ENCODE measurements at places on chromosomes 13 and 19.

DNA sequence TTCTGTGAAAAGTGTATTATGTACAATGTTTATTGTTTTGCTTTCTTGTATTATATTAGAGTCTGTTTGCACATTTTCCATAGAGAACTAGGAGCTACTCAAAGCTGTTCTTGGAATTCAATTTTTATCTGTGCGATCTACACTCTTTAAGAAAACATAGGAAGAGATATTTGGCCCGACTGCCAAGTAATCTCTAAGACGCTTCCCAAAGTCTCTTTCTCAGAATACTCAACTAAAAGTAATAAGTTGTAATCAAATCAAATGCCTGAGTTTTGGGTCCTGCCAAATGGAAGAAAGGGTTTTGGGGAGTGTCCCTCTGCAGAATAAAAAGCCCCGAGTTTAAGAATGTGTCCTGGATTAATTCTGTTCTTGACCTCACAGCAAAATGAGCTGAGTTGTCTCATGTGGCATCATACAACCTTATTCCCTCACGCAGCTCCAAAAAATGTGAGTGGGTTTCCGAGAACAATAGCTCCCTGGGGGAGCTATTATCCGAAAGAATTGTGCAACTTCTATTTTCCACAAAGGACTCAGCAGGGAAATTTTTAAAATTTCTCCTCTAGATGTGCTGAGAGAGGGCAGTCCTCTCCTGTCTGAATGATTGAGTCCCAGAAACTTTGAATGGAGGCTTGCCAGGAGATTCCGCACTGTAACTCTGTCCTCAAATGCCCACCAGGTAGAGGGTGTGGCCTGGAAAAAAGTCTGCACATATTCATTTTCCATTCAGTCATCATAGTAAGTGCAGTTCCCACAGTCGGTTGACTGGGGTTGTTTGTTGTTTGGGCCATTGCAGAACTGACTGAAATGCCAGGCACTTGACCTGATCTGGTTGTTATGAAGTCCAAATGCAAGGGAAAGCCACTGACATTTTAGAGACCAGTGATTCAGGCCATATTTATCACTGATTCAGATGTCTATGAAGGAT, 280.0 kb upstream of the SOX21 start:
- DNase-seq, result no peak

DNA sequence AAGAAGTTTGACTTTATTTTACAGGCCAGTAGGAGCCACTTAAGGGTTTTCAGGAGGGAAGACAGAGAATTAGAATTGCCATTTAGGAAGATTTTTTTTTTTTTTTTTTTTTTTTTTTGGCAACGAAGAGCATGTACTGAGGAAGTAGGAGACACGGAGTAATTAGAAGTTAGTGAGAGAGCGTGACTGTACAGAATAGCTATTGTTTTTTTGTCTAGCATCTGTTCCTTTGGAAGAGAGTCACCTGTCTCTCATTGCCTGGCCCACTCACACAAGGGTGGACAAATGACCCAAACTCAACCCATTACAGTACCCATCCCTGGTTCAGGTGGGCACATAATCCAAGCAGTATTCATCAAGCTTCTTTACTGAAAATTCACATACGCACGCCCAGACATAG, 166.7 kb downstream of the LACC1 start:
- DNase-seq, result no peak

DNA sequence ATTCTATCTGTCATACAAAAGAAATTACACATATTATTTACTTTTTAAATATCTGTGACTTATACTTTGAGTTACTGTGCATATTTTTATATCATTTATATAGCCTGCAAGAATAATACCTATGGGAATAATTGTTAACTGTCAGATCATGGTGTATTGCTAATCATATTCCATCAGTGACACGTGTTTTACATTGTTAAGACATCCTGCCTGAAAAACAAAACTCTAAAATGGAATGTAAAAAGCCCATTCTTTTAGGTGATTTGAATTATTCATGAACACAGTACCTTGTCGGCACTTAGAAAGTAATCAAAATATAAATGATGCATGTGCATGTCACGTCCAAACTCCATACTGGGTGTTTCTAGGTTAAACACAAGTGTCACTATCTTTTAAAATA, 533.8 kb upstream of the PCDH9 start:
- DNase-seq, result no peak

DNA sequence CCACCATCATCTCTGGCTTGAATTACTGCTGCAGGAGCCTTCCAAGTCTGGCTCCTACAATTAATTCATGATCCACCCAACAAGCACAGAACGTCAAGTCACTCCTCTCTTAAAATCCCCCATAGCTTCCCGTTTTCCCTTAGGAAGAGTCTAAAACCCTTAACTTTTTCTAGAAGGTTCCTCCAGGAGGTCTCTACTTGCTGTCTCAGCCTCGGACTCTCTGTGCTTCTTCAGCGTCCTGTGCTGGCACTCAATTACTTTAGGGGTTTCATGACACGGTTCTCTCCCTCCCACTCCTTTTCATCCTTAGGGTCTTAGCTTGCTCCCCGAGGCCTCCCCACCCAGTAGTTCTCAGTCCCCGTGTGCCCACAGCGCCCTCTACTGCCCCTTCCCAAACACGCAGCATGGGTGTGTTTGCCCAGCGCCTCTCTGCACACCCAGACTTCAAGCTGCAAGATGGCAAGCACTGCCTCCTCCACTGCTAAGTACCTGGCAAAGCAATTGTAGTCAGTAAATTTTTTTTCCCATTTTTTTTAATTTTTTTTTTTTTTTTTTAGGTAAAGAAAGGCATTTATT, 25.8 kb upstream of the MAP3K10 start:
- peak; percentile 39 for DNase-seq

DNA sequence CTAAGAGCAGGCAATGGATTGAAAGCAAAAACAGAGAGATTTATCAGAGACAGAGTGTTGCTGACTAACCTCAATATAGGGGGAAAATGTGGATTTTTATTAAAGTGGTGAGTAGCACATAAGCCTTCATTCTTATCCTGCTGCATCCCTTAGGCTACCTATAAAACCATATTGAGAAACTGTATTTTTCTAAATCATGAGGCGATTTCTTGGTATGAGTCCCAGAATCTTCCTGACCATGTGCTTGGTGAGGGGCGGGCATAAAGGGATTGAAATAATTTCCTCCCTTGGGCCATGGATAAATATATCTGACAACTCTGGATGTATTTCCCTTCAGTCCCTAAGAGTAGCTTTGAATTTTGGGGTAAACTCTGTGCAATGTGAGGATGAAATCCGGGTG, 72.8 kb downstream of the EFNB2 start:
- DNase-seq, result no peak

GRCh38 chr13:77177646-77178045, 149.2 kb downstream of the MYCBP2 start:
- no peak for DNase-seq

DNA sequence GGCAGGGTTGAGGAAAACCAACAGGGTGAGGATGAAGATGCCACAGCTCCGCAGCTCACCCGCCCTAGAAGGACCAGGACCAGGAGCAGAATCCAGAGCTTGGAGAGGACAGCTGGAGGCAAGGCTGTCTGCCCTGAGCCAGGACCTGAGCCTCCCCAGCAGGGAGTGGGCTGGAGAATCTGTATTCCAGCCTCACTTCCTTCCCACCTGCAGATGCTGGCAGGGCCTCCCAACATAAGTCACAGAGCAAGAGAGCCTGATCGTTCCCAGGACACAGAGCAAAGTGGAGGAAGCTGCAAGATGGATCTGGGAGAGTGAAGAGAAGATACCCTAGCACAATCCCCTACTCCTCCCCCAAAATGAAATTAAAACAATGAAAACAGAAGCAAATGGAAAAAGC, 61.7 kb upstream of the WASF3 start:
- no peak for DNase-seq

- DNase-seq, result no peak
Observed at GRCh38 chr19:38318660-38319059, 985 bp upstream of the KCNK6 start.

GRCh38 chr13:90156390-90156789, 1191.1 kb upstream of the MIR17HG start:
- DNase-seq, result no peak

- peak; percentile 77 for DNase-seq
Observed at GRCh38 chr19:14073261-14073924, 807 bp downstream of the MISP3 start.

DNA sequence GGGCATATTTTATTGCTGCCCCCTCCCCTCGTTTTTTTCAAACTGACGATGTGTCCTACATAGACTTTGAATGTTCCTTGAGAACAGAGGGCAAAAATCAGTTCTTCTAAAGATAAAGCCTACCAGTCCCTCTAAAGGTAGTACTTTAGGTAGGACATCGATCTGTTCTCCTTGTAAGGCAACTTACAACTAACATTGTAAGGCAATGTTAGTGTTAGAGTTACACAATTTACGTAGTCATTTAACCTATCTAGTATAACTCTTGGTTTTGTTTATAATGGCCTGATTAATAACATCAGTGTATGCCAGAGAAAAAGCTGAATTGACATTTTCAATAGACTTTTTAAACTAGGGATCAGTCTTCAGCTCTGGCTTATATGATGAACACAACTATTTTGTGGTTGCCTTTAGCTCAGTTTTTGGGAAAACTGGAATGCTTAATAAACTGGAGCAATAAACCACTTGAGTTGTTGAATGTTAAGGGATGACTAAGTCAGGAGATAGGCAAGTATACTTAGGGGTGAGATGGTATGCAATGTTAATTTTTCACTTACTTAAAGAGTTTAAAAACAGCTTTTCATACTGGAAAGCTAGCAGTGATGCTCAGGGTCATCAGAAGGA, 2.2 kb downstream of the NDFIP2 start:
- DNase-seq, result no peak

- DNase-seq, result no peak
Observed at GRCh38 chr19:6125571-6125989, 9.9 kb upstream of the ACSBG2 start.

- no peak for DNase-seq
Observed at GRCh38 chr13:96844195-96844594, 150.1 kb downstream of the OXGR1 start.

DNA sequence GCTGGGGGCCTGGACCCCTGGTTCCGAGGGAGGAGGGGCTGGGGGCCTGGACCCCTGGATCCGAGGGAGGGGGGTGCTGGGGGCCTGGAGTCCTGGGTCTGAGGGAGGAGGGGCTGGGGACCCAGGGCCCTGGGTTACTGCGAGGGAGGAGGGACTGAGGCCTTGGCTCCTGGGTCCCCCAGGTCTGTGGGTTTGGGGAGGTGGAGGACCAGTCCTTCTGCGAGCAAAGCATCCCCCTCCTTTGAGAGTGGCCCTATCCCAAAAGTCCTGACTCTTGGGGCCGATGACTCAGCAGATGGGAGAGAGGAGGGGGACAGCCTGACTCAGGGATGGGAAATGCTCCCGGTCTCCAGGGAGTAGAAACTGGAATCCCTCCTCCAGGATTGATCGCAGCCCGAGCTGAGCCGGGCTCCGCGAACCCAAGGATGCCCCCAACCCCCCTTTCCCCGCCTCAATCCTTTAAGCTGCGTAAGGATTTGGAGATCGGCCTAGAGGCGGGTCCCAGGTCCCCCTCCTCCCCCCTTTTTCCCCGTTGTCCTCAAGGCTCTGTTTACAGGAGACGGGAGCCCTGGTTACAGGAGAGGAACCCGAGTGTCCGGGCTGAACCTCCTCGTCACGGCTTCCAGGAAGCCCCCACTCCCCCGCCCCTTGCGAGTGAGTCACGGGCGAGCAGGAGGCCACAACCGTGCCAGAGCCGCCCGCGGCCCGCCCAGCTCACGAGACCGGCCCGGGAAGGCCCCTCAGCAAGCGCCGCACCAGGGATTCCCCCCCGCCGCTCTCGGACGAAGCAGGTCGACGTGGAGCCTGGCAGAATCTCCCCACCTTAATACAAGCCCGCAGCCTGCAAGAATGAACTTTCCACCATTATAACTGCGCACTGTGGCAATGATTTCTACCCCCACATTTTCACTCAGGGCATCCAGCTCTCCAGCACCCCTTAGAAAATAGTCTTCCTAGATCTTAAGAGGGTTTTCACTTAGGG, 3.0 kb upstream of the ZFP36 start:
- peak; percentile 76 for DNase-seq

GRCh38 chr19:18980432-18981020, 39.5 kb upstream of the HOMER3 start:
- no peak for DNase-seq

DNA sequence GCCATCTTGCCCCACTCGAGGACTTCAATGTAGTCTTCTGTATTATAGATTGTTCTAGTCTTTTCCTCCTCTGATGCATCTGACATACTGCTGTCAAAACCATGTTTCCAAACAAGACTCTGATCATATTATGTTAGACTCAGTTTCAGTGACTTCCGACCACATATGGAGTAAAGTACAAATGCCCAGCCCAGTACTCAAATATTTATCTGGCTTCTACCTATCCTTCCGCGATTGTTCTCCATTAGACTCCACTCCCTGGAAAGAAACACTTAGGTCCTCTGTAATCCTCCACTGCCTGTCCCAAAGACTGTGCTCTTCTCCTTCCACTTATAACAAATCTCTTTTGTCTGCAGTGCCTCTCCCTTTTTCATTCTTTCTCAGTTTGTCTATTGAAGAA, 439.5 kb downstream of the EFNB2 start:
- DNase-seq, result no peak

DNA sequence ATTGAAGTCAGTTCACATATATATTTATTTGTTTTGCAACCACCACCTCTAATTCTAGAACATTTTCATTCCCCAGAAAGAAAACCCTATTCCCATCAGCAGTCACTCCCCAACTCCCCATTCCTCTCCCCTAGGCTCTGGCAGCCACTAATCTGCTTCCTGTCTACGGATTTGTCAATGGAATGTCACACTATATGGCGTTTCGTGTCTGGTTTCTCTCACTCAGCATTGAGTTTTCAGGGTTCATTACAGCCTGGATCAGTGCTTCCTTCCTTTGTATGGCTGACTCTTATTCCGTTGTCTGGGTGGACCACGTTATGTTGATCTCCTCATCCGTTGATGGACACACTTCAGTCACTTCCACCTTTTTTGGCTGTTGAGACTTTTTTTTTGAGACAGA, 9.3 kb downstream of the COLGALT1 start:
- no peak for DNase-seq

- no peak for DNase-seq
Observed at GRCh38 chr13:55159765-55160164, 1981.0 kb upstream of the PRR20A start.

- no peak for DNase-seq
Observed at GRCh38 chr13:41049480-41050440, 11.5 kb upstream of the WBP4 start.

GRCh38 chr13:111322001-111322915, 1.8 kb downstream of the TEX29 start:
- DNase-seq, result no peak

DNA sequence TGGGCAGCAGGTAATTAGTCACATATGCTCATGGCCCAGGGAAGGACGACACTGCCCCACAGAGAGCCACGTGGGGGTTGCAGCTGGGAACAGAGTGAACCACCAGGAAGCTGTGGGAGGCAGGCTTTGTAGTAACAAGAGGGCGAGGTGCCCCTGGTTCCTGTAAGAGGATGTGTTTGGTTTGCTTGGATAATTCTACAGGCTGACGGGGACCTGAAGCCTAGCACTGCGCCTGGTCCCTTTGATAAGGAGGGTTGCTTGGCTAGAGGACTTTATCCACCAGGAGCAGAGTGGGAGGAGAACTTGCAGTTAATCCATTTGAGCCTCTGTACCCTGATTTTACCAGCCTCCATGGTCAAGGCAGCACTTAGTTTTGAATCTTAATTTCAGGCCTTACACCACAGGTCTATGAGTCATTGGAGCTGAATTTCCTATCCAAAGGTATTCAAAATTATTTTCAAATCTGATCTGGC, 67.4 kb upstream of the CLDN10 start:
- no peak for DNase-seq

Data from activated naive CD4-positive, alpha-beta T cell (primary cell).